ENCODE measurements at places on chromosomes 11 and 22.

DNA sequence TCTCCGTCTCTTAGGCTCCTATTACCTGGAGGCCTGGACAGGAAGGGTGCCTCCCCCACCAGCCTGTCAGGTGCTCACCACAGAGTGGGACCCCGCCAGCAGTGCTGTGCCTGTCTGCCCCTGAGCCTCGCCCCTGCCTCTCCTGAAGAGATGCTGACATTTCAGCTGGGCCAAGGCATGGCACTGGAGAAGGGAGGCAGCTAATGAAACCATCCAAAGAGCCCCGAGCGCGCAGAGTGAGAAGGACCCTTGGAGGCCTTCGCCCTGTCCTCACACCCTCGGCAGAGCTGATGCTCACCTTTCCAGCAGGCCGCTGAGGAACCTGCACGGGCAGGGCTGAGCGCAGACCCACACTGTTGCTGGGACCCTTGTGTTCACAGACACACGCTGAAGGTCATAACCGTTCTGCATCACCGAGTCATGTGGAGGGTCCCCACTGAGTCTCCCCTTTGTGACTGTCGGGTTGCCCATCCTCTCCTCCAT is 2.1 kb upstream of the LRFN4 start:
- peak; percentile 48 for DNase-seq
- no peaks in the 10 kb centered on the region for H3K4me1 ChIP-seq
- no peak overlapping the region for H3K4me3 ChIP-seq
- H3K27ac ChIP-seq, result no peak overlapping the region

- DNase-seq, result peak; percentile 40
- H3K27me3 ChIP-seq, result no peaks in the 10 kb centered on the region
- peaks cover 2% of the 10 kb centered on the region for H3K36me3 ChIP-seq
- peak overlapping the region; percentile 80 for H3K4me3 ChIP-seq
- peak overlapping the region; percentile 90 for H3K27ac ChIP-seq
- H3K4me1 ChIP-seq, result peaks cover 10% of the 10 kb centered on the region
These were observed 972 bp upstream of the TSSC4 start for GRCh38 chr11:2399488-2400068.

DNA sequence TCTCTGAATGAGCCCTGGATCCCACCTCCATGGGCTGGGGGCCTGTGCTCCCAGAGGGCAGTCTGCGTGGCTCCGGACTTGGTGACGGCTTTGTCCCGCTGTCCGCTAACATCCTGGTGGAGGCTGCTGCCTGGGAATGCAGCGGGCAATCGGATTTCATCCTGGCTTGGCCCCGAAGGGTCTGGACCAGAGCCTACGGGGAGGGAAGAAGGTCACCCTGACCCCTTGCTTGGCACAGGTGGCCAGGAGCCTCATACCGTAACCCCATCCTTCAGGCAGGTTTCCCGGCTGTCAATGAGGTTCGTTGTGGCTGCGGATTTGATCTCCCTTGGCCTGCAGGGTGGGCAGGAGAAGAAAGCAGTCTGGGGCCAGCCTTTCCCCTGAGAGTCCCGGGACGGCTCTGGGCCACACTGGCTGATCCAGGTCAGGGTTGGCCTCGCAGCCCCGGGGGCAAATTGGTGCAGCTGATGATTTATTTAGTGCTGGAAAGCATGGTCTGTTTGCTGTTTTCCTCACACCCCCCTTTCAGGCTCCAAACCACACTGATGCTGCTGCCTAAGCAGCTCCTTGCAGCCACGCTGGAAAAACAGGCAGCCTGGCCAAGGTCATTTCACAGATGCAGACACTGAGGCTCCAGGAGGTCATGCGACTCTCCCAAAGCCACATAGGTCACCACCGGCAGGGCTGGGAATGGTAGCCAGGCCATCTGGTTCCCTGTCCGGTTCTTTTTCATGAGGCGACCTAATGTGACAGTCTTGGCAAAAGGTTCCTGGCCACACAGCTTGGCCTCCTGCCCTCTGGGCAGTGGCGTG is 15.0 kb downstream of the PRDM11 start:
- peaks cover 2% of the 10 kb centered on the region for H3K4me1 ChIP-seq
- no peaks in the 10 kb centered on the region for H3K36me3 ChIP-seq
- no peak overlapping the region for H3K4me3 ChIP-seq

GRCh38 chr11:81989093-81989492 is 744.6 kb downstream of the FAM181B start:
- no peak overlapping the region for H3K4me3 ChIP-seq
- H3K36me3 ChIP-seq, result no peaks in the 10 kb centered on the region
- no peaks in the 10 kb centered on the region for H3K27me3 ChIP-seq
- no peak overlapping the region for H3K27ac ChIP-seq
- peaks cover 2% of the 10 kb centered on the region for H3K4me1 ChIP-seq

- H3K4me1 ChIP-seq, result no peaks in the 10 kb centered on the region
- no peaks in the 10 kb centered on the region for H3K27me3 ChIP-seq
- no peak overlapping the region for H3K27ac ChIP-seq
- no peak for DNase-seq
- H3K36me3 ChIP-seq, result no peaks in the 10 kb centered on the region
These were observed 6.7 kb upstream of the OR5I1 start for GRCh38 chr11:55942785-55943392.

DNA sequence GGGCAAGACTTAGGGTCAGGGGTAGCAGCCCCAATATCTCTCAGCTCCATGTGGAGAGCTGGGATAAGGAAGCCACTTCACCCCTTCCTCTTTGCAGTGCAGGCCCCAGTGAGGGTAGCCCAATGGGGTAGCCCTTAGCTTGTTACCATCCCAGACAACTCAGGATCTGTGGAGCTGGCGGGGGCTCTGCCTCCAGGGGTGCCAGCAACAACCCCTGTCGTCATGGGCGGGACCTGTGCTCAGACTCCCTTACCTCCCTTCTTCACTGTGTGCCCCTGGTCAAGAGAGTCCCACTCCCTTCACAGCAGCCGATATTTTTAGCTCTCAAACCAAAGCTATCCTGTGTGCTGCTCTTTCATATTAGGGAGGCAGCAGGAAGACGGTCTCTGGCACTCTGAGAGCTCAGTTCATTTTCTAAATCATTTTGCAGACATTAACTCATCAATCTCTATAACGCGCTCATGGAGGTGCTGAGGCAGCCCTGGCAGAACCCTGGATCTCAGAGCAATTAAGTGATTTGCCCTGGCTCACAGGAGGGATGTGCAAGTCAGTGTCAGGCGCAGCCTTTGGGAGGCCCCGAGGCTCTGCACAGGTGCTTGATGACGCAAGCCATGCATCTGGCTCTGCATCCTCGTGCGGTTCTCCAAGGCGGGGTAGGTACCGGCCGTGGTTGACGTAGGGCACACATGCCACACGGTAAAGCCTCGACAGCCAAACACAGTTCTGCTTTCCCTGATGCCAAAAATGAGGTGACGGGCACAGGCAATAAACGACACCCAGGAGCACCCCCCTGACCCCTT is 357.6 kb downstream of the SHANK2 start:
- no peaks in the 10 kb centered on the region for H3K36me3 ChIP-seq
- no peaks in the 10 kb centered on the region for H3K4me1 ChIP-seq
- DNase-seq, result no peak
- H3K27ac ChIP-seq, result no peak overlapping the region

GRCh38 chr22:17851759-17852158 is 77.5 kb upstream of the BID start:
- peak overlapping the region; percentile 32 for H3K27ac ChIP-seq
- peaks cover 5% of the 10 kb centered on the region for H3K36me3 ChIP-seq
- peaks cover 10% of the 10 kb centered on the region for H3K4me1 ChIP-seq
- DNase-seq, result no peak
- no peak overlapping the region for H3K4me3 ChIP-seq

DNA sequence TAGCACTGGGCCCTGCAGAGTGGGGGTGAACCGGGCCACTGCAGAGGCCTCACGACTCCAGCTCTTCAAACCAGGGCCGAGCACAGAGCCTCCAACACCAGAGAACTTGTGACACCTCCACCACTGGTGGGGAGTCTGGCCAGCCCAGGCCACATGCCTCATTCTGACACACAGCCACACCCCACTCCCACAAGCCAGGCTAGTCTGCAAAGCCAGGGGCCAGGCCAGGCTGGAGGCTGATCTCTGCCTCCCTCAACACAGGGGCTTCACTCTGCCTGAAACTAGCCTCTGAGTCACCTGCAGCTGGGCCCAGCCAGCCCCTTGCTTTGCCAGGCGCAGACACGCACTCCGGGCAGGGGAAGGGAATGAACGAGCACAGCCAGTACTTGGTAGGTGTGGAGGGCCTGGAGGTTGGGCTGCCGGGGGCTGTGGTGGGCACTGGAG is 102.9 kb downstream of the MED15 start:
- H3K4me1 ChIP-seq, result peaks cover 7% of the 10 kb centered on the region
- H3K27ac ChIP-seq, result no peak overlapping the region
- no peaks in the 10 kb centered on the region for H3K27me3 ChIP-seq
- DNase-seq, result no peak
- no peaks in the 10 kb centered on the region for H3K36me3 ChIP-seq

DNA sequence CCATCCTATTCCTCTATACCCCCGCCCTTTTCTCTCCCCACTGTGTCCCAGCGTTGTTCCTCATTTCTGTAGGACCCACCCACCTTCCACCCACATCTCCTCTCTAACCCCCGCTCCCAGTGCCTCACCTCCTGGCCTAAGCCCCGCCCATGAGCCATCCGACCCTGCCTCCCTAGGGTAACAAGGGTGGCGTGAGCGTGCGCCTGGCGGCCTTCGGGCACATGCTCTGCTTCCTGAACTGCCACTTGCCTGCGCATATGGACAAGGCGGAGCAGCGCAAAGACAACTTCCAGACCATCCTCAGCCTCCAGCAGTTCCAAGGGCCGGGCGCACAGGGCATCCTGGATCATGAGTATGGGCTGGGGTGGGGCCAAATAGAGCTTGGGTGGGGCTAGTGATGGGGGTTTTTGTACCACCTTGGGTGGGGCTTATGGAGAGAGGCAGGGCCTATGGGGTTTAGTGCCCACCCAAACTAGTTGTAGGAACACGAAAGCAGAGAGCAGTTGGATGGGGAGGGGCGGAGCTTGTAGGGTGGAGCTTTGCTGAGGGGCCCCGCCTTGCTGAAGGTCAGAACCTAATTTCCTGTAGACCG is 4.5 kb downstream of the INPP5J start:
- peaks cover 2% of the 10 kb centered on the region for H3K36me3 ChIP-seq
- H3K4me3 ChIP-seq, result no peak overlapping the region
- H3K27ac ChIP-seq, result no peak overlapping the region
- no peaks in the 10 kb centered on the region for H3K27me3 ChIP-seq
- no peaks in the 10 kb centered on the region for H3K4me1 ChIP-seq

DNA sequence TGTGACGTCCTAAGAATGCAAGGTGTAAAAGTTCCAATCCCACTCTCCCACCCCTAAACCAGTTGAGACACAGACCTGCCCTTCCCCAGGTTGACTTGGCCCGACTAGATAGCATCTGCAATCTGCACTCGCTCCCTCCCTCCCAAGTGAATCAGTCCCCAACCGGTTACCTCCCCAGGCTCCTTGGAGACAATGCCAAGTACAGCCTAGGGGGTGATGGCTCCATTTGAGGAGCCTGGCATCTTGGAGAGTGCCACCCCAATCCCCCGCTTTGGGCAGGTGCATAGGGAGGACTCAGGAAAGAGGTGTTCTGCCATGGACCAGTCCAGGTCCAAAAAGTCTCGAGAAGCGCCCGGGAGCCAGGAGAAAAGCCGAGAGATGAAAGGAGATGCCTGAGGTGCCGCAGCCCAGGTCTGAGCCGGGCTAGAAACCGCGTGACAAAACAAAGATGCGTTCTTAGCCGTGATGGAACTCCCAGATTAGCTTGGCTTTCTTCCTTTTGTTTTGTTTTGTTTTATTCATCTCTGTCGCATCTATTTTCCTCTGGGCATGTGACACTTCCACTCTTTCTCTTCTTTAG is 18.7 kb upstream of the SNX32 start:
- no peaks in the 10 kb centered on the region for H3K36me3 ChIP-seq
- H3K4me1 ChIP-seq, result no peaks in the 10 kb centered on the region
- DNase-seq, result no peak
- H3K27ac ChIP-seq, result no peak overlapping the region
- no peak overlapping the region for H3K4me3 ChIP-seq

DNA sequence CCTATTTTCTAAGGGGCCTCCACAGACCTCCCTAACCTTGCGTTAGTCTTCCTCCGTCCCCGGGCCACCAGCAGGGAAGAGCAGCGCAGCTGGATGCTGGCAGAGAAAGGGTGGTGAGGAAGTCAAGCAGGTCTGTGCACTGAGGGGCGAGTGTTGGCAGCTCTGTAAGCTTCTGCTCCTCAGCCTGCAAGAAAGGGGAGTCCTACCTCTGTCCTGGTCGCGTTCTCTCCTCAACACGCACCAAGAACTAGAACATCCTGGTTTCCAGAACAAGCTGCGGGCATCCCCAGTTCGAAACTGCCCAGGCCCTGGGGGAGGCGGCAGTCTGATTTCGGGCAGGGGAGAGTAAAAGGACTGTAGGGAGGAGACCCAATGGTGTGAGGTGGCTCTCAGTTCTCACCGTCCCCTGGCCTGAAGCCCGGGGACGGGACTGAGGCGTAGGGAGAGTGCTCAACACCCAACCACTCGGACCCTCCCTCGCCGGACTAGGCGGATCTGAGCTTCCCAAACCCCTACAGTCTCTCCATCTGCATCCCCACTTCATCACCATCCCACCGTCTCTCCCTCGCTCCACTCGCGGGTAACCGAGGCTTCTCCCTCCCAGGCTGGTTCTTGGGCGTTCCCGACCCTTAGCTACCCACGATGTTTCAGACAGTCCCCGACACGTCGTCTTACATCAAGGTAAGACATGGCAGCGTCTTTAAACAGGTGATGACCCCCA is 7.7 kb upstream of the FLI1 start:
- H3K27me3 ChIP-seq, result peaks cover 35% of the 10 kb centered on the region
- H3K27ac ChIP-seq, result no peak overlapping the region
- no peak overlapping the region for H3K4me3 ChIP-seq
- peaks cover under 1% of the 10 kb centered on the region for H3K4me1 ChIP-seq
- no peak for DNase-seq

GRCh38 chr22:44955102-44955501 is 54.7 kb downstream of the PHF21B start:
- DNase-seq, result no peak
- no peaks in the 10 kb centered on the region for H3K27me3 ChIP-seq
- H3K27ac ChIP-seq, result no peak overlapping the region
- no peaks in the 10 kb centered on the region for H3K36me3 ChIP-seq
- no peak overlapping the region for H3K4me3 ChIP-seq

DNA sequence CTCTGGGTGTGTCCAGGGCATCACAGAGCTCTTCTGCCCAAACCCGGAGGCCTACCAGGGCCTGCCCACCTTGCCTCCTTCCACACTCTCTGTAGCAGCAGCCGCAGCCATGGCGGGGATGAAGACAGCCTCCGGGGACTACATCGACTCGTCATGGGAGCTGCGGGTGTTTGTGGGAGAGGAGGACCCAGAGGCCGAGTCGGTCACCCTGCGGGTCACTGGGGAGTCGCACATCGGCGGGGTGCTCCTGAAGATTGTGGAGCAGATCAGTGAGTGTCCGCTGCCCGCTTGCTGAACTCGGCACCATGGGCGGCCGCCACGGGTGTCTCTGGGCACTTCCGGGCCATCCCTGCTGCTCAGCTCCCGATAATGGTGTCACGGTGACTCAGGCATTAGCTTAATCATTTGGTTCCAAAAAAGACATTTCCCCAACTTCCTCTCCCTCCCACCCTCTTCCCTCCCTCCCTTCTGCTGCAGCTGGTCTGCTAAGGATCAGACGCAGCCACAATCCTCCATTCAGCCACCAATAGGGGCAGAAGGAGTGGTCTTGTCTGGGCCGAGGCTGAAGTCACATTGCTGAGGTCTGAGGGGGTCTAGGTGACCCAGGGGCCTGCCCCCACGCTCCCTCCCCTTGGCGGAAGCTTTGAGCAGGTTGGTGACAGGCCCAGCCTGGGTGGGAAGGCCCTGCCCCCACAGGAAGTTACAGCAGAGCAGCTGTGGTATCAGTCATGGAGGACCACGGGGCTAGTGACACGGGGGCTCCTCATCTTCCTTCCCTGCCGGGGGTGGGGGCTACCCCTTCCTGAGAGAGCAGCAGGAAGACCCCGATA is 950 bp downstream of the FERMT3 start:
- no peaks in the 10 kb centered on the region for H3K4me1 ChIP-seq
- peak overlapping the region; percentile 88 for H3K27ac ChIP-seq
- H3K27me3 ChIP-seq, result no peaks in the 10 kb centered on the region
- H3K4me3 ChIP-seq, result no peak overlapping the region
- DNase-seq, result peak; percentile 33
- H3K36me3 ChIP-seq, result peaks cover 24% of the 10 kb centered on the region
